ENCODE measurements at places on chromosomes 1 and 21.

GRCh38 chr1:70008660-70009059, 196.7 kb downstream of the LRRC40 start:
- DNase-seq = no peak

DNA sequence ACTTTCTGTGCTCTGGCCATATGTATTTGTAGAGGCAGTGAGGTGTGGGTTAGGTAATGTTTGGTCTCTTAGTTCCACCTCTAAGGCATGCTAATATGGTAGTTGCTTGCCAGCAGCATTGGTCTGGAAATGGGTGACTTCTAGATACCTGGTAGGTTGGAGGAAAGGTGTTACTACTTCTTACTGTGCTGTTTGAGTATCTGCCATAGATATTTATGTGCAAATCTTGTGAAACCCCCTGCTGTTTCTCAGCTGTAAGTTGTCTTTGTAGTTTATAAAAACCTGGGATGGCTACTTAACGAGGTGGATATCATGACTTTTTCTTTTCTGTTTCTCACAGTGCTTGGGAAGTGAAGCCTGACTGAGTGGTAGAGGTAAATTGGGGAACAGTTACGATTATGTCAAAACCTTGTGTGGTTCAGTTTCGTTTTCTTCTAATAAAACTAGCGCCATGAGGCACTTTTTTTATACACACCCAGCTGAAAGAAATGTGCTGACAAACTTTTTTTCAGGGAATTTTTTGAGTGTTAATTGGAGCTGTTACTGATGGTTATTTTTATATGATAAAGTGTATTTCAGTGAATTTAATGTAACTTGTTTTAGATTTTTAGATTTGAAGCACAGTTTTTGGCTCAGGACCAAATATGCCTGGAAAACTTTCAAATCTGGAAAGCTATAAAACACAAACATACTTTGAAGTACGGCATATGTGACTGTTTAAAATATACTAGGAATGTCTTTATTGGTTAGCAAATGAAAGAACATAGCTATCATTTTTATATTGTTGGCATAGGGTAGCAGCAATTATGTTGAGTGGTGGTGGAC, 42.1 kb downstream of the CAMSAP2 start:
- DNase-seq = no peak

DNA sequence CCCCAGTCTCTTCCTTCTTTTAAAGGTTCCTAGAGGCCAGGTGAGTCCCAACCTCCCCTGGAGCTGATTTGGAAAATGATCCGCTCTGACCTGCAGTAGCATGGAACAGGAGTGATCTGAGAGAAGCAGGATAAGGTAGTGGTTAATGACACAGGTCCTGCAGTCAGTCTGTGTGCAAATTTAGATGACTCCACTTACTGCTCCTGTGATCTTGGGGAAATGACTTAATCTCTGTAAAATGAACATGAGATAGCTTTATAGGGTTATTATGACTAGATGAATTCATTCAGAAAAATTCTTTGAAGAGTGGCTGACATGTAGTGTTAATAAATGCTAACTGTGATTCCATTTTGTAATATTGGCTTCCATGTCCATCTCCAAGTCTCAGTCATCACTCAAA, 374.9 kb upstream of the CAMK1G start:
- no peak for DNase-seq

- peak; percentile 46 for DNase-seq
Observed at GRCh38 chr1:32201011-32201855, 838 bp downstream of the CCDC28B start.

DNA sequence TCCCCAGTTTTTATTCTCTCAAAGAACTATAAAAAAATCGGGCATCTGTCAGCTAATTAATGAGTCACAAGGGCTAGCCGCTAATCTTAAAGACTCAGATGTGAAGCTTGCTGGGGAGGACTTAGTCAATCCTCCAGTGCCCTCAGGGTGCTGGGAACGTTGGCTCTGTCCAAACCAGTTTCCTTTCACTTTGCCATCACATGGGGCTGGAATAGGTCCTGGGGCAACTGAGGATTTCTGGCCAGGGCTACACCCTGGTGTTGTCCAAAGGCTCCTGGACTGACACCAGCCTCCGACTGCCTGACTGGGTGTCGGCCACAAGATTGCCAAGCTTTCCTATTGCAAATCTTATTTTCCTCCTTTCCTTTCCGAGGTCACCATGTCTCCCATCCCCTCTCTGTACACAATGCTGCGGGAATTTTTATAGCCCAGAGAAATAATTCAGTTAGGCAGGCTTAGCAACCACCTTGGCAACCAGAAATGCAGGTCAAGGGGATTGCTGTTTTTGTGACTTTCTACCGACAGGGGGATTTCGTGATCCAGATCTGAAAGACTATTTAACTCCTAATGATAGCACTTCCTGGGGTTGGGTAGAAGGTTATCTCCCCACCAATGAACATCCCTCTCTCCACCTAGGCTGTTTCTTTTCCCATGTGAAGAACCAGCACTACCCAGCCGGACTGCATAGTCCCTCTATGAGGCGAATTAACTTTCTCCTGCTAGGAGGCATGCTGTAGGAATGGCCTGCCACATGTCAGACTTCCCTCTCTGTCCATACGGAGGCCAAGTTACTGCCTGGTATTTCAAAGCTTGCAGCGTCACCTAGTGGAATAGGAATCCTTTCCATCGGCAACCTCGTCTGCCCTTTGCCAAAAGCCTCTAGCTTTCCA, 29.9 kb upstream of the CTBS start:
- DNase-seq = peak; percentile 18

- no peak for DNase-seq
Observed at GRCh38 chr1:47238935-47239592, 7.0 kb upstream of the TAL1 start.

GRCh38 chr1:9382643-9383491, 90.2 kb downstream of the SPSB1 start:
- no peak for DNase-seq

DNA sequence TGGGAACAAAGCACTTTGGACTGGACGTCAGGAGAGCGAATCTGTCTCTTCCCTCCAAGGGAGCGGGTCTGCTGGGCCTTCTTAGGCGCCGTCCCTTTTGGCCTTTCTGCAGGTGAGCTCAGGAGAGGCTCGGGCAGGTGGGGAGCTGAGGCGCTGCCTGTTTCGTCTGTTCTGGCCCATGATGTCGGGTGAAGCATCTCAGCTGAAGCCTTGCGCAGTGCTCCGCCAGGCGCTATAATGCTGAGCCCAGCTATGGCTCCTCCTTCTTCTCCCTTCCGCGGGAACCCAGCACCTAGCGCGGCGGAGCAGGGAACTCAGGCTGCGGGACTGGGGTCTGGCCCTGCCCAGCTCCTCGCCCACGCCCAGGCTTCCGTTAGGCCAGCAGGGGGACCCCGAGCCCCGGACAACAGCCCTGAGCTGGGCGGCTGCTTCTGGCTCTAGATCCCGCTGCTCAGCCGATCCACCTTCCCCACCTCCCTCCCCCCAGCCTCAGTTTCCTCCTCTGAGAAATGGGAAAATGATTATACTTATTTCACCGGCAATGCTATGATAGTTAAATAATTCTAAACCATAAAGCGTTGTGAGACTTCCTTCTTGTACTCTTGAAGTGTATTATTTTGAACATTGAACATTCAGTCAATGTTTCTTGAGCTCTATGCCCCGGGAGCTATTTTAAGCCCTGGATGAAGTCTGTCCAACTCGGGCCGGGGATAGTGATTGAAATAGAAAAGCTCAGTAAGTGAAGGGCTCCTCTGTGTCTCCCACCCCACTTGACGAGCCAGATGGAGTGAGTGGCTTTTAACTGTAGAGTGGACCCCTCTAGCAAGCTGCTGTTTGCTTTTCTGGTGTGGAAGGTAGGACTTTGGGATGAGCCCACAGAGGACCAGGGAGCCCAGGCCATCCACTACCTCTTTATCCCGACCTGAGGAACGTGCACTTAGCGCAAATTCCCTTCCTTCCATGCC, 9.6 kb upstream of the ADORA1 start:
- peak; percentile 90 for DNase-seq

DNA sequence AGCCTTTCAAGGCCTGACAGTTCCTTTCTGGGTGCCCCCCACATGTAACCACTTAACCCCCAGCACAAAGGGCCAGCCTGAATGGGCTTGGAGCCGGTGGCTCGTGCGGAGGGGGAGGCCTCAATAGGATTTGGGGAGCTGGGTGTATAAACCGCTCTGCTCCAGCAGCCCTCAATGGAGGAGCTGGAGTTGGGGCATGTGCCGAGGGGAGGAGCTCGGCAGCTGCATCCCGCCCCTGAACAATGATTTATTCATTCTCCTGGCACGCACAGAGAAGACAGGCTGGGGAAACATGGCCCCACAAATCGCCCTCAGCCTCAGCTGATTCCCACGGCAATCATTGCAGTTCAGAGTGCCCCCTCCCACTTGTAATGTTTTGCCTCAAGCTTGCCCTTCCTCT, 6.9 kb upstream of the C1orf216 start:
- no peak for DNase-seq

- DNase-seq = no peak
Observed at GRCh38 chr1:213820362-213821149, 167.2 kb upstream of the PROX1 start.

GRCh38 chr1:32246888-32247273, at the start of gene FAM167B:
FAM167B (plus strand) TSS chr1:32247222; CDS start chr1:32247422, 200 bp downstream.
- DNase-seq = peak; percentile 53

- no peak for DNase-seq
Observed at GRCh38 chr21:36990508-36991205, 15.8 kb upstream of the RIPPLY3 start.

GRCh38 chr1:18458133-18459092, 22.3 kb upstream of the KLHDC7A start:
- DNase-seq = no peak

- DNase-seq = no peak
Observed at GRCh38 chr1:41110286-41110685, 88.8 kb upstream of the SLFNL1 start.

- no peak for DNase-seq
Observed at GRCh38 chr1:229161740-229162139, 109.2 kb upstream of the RAB4A start.

DNA sequence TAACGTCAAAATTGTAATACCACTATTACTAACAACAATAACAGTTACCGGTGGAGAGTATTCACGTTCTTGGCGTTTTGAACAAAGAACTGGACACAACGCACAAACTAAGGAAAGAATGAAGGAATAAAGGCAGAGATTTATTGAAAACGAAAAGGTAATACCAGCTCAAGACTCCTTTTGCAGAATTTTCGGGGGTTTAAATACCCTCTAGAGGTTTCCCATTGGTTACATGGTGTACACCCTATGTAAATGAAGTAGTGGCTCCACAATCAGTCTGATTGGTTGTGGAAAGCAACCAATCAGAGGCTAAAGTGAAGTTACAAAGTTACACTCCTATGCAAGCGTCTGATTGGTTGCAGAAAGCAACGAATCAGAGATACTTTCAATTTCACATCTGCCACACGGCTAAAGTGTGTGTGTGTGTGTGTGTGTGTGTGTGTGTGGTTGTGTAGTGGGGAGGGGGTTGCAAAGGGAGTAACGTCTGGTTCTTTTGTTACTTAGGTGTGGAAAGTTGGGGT, 1.1 kb upstream of the GTF2B start:
- no peak for DNase-seq

DNA sequence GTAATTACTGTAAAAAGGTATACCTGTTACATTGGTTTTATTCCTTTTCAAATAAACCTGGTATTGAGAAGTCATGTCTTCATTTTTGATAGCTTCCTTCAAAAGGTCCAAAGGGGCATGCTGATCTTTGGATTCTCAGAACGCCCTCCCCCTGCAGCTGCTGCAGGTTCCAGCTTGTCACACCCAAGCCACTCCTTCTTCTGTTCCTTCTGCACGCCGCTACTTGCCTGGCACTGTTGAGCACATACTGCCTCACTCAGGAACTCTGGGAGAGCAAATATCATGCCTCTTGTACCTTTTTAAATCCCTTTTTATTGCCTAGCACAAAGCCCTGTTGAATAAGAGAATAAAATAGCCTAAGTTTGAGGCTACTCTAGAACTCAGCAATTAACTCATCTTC, 136.9 kb downstream of the BARHL2 start:
- DNase-seq = no peak

GRCh38 chr1:183070923-183071618, 47.9 kb downstream of the LAMC1 start:
- no peak for DNase-seq

DNA sequence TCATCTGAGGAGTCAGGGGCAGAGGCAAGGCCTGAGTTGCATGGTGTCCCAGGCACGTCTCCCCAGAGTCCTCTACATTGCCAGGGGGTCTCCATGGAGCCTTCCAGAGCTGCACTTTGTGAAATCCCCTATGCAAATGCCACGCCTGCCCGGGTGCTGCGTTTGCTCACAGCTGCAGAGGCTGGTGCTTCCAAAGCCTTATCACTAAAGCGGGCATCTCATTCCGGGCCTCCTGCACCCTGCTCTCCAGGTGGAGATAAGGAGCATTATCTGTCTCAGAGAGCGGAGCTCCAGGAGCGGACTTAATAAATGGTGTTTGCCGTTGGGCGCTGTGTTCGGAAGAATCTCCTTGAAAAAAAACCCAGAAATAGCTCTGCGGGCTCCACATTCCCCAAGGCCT, 25.9 kb upstream of the ACTL8 start:
- DNase-seq = no peak

GRCh38 chr1:27321813-27322568, at the start of gene TMEM222:
TMEM222 (plus strand) TSS chr1:27322163; CDS start chr1:27322198, 35 bp downstream.
- peak; percentile 91 for DNase-seq

DNA sequence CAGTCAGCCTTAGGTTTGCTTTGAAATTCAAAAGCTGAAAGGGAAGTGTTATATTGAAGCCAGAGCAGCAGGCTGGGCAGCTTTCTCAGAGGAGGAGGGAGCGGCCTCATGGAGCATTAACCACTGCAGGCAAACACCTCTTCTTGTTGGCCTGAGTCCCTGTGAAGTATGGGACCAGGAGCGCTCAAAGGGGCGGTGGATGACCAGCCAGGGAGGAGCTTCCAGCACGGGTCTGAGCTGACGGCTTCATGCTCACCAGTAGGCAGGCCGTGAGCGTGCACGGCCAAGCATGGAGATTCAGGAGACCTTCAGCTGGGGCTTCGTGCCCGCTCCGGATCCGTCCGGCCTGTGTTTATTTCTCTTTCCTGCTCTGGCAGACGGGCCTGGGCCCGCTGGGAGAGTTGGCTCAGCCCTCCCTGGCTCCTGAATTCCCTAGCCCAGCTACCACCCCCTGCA, 245.2 kb downstream of the TRABD2B start:
- DNase-seq = no peak

DNA sequence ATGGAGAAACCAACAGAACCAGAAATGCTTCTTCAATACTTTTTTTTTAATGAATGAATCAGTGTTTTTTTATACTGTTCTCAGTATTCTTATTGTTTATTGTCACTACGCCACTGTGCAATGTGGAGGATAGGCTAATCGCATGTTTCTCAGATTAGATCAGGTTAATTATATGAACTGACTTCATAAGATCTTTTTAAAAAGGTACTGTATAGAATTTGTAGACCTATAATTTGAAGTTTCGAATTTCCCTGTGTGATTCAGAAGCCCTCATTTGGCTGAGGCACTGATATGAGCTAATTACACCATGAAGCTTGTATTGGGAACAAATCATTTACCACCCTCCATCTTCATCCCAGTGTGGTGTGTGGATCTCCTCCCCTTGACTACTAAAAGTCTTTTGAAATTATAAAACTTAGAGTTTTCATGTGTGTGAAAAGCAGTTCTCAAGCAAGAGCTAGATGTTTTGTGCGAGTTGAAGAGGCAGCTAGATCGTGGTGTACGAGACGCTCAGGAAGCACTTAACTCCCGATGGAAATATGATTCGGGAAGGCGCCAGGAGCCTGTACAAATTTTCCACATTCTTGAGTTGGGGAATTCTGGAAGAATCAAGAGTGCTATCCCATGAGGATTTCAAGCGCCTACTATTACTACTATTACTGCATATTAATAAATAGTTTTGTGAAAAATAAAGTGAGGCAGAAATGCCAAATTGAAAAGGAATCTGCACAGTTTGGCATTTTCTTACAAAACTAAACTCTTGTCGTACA, 52.1 kb upstream of the KCNE2 start:
- DNase-seq = no peak

- DNase-seq = no peak
Observed at GRCh38 chr21:43317254-43317748, 109.6 kb downstream of the SIK1 start.
